ENCODE measurements at places on chromosomes 3 and 15. TPM values are rescaled to one million over a fixed set of nuclear protein-coding genes. Genes with fewer than 3 reads are reported as not detected.

DNA sequence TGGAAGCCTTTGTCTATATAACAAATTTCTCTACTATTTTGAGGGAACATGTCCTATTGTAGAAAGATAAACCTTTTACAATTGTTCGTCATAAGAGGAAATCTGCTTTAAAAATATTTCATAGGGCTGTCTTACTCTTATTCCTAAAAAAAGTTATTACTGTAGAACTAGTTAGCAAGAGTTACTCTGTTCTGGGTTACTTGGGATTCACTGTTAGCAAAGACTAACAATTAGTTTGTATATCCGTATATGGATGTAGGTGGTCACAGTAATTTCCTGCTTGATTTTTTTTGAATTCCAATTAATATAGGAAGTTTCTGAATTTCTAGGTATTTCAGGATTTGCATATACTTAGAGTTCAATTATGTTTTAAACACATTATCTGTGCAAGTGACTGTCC is 413.5 kb downstream of the RBMS3 start:
- no peak overlapping the region for H3K27ac ChIP-seq
- H3K4me1 ChIP-seq: peaks cover 37% of the 10 kb centered on the region
- no peaks in the 10 kb centered on the region for H3K36me3 ChIP-seq

The FAM81A gene
- 2.9 TPM for total RNA-seq

The TRH gene
- total RNA-seq: 0.40 TPM

GRCh38 chr3:126750756-126751121 is 46.7 kb downstream of the CHCHD6 start:
- no peak overlapping the region for H3K4me3 ChIP-seq
- H3K27me3 ChIP-seq: no peaks in the 10 kb centered on the region
- no peaks in the 10 kb centered on the region for H3K4me1 ChIP-seq

- peak overlapping the region; percentile 63 for H3K27ac ChIP-seq
- no peaks in the 10 kb centered on the region for H3K36me3 ChIP-seq
- no peaks in the 10 kb centered on the region for H3K27me3 ChIP-seq
- peak; percentile 46 for DNase-seq
- no peak overlapping the region for H3K4me3 ChIP-seq
Observed at GRCh38 chr15:85479071-85479647, 98.8 kb downstream of the AKAP13 start.

The ZNF860 gene
- 2.4 TPM for total RNA-seq

The RRP9 gene
- total RNA-seq: 8.2 TPM

GRCh38 chr3:21826416-21826815 is 75.4 kb upstream of the ZNF385D start:
- H3K27me3 ChIP-seq: no peaks in the 10 kb centered on the region
- no peaks in the 10 kb centered on the region for H3K36me3 ChIP-seq
- no peak overlapping the region for H3K4me3 ChIP-seq
- no peak for DNase-seq
- no peak overlapping the region for H3K27ac ChIP-seq
- H3K4me1 ChIP-seq: no peaks in the 10 kb centered on the region

DNA sequence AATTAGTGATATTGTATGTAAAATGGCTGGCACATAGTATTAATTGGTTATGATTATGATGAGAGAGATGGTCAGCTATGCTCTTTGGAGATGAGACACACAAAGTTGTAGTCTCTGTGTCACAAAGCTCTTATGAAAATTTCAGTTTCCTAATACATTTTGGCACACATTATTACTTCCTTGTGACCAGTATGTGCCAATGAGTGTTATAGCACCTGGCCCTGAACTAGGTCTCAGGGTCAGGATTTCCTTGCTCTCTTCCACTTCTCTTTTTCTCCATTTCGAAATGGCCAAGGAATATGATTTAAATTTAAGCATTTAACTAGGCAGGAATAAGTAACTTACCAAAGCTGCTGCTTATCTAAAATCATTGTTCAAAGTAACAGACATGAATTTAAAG is 28.0 kb downstream of the TIPARP start:
- no peak overlapping the region for H3K4me3 ChIP-seq
- peaks cover 4% of the 10 kb centered on the region for H3K4me1 ChIP-seq

The MORF4L1 gene
- 433 TPM for total RNA-seq

Data from lung (tissue), 17 donors.